ENCODE measurements at places on chromosomes 3 and 15. TPM values are rescaled to one million over a fixed set of nuclear protein-coding genes. Genes with fewer than 3 reads are reported as not detected.

Gene SEC22A
- 12.3 TPM for total RNA-seq

Gene SERPINI1
- total RNA-seq: 1.7 TPM

Gene NT5DC2
- 14.1 TPM for total RNA-seq

DNA sequence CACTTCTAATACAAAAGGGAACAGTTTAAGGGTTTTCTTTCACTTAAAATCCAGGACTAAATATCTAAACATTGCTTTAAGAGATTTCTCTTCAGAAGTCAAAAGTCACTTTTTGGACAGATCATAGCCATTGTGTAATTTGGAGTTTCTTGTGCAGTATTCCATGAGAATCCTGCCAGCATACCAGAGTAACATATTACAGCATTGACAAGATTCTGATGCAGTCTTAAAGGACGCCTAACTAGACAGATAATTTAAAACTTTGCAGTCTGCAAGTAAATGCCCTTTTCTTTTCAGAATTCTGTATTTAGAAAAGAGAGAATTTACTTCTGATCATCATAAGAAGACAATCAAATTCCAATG is 17.5 kb upstream of the IGSF10 start:
- no peak for DNase-seq

- DNase-seq: no peak
These were observed 87.8 kb downstream of the SEC22A start for GRCh38 chr3:123289391-123290106.

GRCh38 chr3:146313746-146314111 is 62.8 kb upstream of the PLSCR4 start:
- no peak for DNase-seq

DNA sequence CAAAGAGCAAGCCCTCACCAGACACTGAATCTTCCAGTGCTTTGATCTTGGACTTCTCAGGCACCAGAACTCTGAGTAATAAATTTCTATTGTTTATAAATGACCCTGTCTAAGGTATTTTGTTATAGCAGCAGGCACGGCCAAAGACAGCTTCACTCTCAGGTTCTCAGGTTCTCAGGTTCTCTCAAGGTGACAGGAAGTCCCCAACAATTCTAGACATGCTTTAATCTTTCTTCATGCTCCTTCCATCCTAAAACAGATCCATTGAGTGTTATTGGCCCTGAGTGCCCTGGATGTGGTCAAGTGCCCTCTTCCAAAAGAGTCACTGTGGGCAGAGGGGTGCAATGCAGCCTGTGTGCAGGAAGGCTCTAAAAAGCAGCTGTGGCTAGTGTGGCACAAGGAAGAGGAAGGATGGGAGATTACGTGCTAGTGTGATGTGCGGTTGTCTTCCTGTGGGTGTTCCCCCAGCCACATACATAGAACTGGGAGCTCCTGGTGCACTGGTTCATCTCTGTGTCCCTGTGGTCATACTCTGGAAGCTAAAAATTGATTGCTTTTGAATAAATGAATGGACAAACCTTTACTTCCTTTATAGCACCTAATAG is 11.0 kb upstream of the RAB7A start:
- DNase-seq: no peak

GRCh38 chr3:133112666-133113065 is 74.5 kb downstream of the TMEM108 start:
- DNase-seq: no peak

Gene PLSCR2
- total RNA-seq: 2.7 TPM

- no peak for DNase-seq
These were observed at the start of gene PRTG for GRCh38 chr15:55742927-55743728. Gene PRTG (minus strand): TSS chr15:55743152. CDS start chr15:55742931, 221 bp downstream.

Gene SEMA5B
- 0.15 TPM for total RNA-seq

Gene MYH15
- total RNA-seq: 0.31 TPM

Gene LRRN1
- 1.0 TPM for total RNA-seq

- DNase-seq: no peak
These were observed 50.0 kb downstream of the TRIM42 start for GRCh38 chr3:140727886-140728285.

Gene EIF2A
- total RNA-seq: 56.7 TPM

Gene PRR20G
- total RNA-seq: not detected

- no peak for DNase-seq
These were observed 30.4 kb downstream of the HAPLN3 start for GRCh38 chr15:88864861-88865497.

DNA sequence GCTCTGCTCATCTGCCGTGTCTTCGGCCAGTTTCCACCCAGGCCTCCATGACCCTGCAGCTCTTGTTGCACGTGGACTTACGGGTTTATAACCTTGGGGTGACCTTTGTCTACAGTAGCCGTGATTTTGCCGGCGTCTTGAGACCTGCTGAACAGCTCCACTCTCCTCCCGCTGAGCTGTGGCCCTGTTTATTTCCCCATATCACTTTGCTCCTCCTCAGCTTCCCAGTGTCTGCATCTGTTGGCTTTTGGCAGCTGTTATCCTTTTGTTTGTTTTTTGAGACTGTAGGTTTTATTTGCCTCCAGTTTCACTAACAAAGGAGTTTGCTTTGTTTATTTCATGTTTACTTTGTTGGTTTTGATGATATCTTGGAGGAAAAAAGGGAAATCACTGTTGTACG is 29.3 kb upstream of the SLC28A1 start:
- no peak for DNase-seq

DNA sequence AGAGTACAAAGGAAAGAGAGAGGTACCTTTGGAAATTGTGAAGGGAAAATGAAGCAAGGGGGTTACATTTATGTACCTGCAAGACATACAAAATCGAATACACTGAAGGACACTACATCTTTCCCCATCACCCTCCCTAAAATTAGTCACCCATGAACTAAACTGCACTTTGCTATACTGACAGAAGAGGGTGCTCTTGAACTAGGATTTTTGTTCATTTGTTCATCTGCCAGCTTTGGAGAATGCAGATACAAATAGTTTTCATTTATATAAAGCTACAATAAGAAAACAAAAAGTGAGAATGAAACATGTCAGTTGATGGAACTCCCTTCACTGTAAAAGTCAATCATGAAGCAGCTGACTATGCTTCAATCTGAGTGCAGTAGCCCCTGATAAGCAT is 55.7 kb downstream of the PCCB start:
- no peak for DNase-seq

DNA sequence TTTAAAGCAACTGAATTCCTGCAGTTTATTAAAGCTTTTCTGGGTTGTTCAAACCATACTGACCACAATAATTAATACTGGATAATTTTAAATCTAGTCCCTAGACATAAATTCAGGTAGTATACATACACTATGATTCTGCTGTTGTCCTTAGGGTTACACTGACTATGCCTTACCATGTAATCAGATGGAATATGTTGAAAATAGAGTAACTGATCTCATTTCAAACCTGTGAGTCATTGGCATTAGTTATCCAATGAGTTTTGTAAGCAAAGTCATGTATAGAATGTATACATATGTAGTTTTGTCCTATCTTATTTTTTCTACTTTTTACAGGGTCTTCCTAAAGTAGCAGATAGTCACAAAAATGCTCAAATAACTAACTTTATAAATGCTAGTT is 517.1 kb upstream of the CCDC54 start:
- no peak for DNase-seq

GRCh38 chr3:135197246-135197645 is 402.2 kb downstream of the EPHB1 start:
- DNase-seq: no peak

- DNase-seq: peak; percentile 55
These were observed 3.1 kb downstream of the TSPAN3 start for GRCh38 chr15:77067691-77068367.

DNA sequence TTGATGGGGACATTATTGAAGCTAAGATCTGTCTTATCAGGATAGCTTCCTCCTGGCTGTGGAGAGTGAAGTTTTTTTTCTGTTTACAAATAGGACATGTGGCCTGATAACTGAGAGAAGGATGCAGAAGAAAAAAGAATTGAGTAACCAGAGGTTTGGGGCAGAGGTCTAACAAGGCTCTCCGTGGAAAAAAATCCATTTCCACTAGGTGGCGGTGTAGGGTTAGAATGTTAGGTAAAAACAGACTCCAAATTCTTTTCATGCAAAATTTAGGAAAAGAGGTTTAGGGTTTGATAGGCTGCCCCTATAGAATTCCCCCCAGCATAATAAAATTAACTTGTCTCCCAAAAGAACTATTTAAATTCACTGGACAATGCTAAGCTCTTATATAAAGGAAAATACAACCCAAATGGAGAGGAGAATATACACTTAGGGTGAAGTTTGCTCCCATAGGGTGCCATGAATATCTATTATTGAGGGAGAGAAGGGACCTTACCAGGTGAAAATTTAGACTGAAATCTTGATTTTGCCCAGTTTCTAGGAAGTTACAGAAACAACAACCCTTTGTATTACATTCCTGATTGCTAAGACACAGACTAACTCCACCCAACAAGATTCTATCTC is 1560.4 kb downstream of the OTOL1 start:
- peak; percentile 11 for DNase-seq

Gene IL17RD
- 0.85 TPM for total RNA-seq

GRCh38 chr15:100123611-100124010 is 218.2 kb downstream of the ADAMTS17 start:
- no peak for DNase-seq

Gene GOLGA8R
- 1.6 TPM for total RNA-seq

Gene SHC4
- 0.24 TPM for total RNA-seq

DNA sequence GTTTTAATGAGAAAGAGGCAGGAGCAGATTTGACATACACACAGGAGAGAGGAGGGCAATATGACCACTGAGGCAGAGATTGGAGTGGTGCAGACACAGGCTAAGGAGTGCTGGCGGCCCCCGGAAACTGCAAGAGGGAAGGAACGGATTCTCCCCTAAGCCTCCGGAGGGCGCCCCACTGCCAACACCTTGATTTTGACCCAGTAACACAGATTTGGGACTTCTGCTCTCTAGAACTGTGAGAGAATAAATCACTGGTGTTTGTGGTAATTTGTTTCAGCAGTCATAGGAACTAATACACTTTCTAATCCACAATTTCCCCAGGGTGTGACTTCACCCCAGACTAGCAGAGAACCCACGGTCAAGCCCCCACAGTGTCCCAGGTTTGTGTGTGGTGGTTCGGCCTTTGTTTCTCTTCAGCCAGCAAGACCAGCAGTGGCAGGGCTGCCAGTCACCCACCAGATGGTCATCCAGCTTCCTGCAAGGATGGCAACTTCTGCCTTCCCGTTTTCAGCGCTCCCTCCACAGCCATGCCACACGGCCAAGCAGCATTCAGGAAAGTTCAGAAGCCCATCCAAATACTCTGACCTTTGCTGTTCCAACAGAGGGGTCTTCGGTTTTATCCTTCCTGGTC is 23.6 kb upstream of the TSPAN3 start:
- DNase-seq: no peak

GRCh38 chr3:9218514-9218846 is 31.0 kb downstream of the SRGAP3 start:
- DNase-seq: no peak
